ENCODE measurements at places on chromosomes 1 and 21. TPM values are rescaled to one million over a fixed set of nuclear protein-coding genes. Genes with fewer than 3 reads are reported as not detected.

Gene C1orf185
- not detected for total RNA-seq

Gene FAM131C
- 0.15 TPM for total RNA-seq

Gene OPTC
- not detected for total RNA-seq

Gene CHIA
- not detected for total RNA-seq

Gene GJA4
- not detected for total RNA-seq

Gene CLCA2
- 251 TPM for total RNA-seq

Gene NAV1
- total RNA-seq = 40.2 TPM

Gene FLVCR1
- 7.4 TPM for total RNA-seq

Gene BACE2
- 48.8 TPM for total RNA-seq

Gene CD52
- total RNA-seq = 0.55 TPM

Gene LRRC3
- 1.9 TPM for total RNA-seq

Gene NES
- 0.31 TPM for total RNA-seq

Gene BTBD19
- 6.2 TPM for total RNA-seq

Gene IL22RA1
- 2.4 TPM for total RNA-seq

Gene AIRE
- not detected for total RNA-seq

Gene CFHR2
- not detected for total RNA-seq

Gene DNAJC28
- 0.23 TPM for total RNA-seq

Gene PLA2G4A
- 8.7 TPM for total RNA-seq

Gene KRTAP19-3
- total RNA-seq = not detected

Gene EFNA1
- 22.1 TPM for total RNA-seq

Gene MTF2
- 9.8 TPM for total RNA-seq

Gene KRTAP13-3
- not detected for total RNA-seq

Gene AGBL4
- not detected for total RNA-seq

Gene ZSWIM5
- total RNA-seq = not detected

Gene C8B
- total RNA-seq = not detected

Gene LY9
- total RNA-seq = not detected

Gene NHLH2
- total RNA-seq = 0.04 TPM

Gene LCE2B
- not detected for total RNA-seq

Gene EIF3I
- total RNA-seq = 421 TPM

Gene TTC24
- not detected for total RNA-seq

Gene HCN3
- total RNA-seq = 0.55 TPM

Gene TMEM54
- total RNA-seq = 294 TPM

Gene FAAH
- total RNA-seq = 11.6 TPM

Gene TRIM45
- total RNA-seq = 2.7 TPM

All from hair follicular keratinocyte (primary cell).